Esophagus squamous epithelium (tissue), 5 donors: ENCODE measurements at places on chromosomes 4 and X. TPM values are rescaled to one million over a fixed set of nuclear protein-coding genes. Genes with fewer than 3 reads are reported as not detected.

PPARGC1A gene
- 4.0 TPM for total RNA-seq

KLF8 gene
- total RNA-seq = 29.7 TPM

EGFL6 gene
- 0.92 TPM for total RNA-seq

PLAC8 gene
- total RNA-seq = 17.6 TPM

GLRA3 gene
- total RNA-seq = not detected

HGFAC gene
- total RNA-seq = not detected

MSX1 gene
- 0.76 TPM for total RNA-seq

SYTL5 gene
- 8.9 TPM for total RNA-seq

BDH2 gene
- total RNA-seq = 24.5 TPM

ANXA10 gene
- total RNA-seq = not detected

UTP3 gene
- total RNA-seq = 29.8 TPM

NDUFC1 gene
- 24.6 TPM for total RNA-seq

NPY2R gene
- not detected for total RNA-seq

PAGE1 gene
- total RNA-seq = not detected

CT55 gene
- total RNA-seq = not detected

KIF4A gene
- 11.0 TPM for total RNA-seq

PPP2R3B gene
- total RNA-seq = 7.9 TPM
